Mesenchymal stem cell (in vitro differentiated cells and primary cell): ENCODE measurements at places on chromosomes 1 and 21.
A peak's percentile ranks its signal among the peaks of the same experiment; 100 is the strongest.

DNA sequence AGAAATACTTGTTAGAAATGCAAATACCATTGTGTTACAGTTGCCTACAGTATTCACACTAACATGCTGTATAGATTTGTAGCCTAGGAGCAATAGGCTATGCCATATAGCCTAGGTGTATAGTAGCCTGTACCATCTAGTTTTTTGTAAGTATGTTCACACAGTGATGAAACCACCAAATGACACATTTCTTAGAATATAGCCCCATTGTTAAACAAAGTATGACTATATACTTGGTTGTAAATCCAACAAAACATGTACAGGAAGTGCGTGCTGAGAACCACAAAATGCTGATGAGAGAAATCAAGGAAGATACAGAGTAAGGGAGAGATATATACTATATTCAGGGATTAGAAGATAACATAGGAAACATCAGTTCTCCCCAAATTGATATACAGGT is 92.2 kb downstream of the POU2F1 start:
- DNase-seq, result no peak

- DNase-seq, result no peak
Observed at GRCh38 chr1:94679332-94680038, 137.9 kb upstream of the F3 start.

DNA sequence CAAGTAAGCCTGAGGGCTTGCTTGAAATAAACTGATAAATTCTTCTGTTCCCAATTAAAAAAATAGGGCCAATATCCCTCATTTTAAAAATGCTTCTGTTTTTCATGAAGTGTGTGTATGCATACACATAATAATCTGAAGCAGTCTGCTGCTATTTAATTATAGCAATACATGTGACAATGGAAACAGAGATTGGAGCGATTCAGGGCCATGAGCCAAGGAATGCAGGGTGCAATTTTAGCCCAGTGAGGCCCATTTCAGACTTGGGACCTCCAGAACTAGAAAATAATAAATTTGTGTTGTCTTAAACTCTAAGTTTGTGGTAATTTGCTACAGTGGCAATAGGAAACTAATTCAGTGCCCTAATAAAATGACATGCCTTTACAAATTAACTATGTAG is 264.9 kb downstream of the LTN1 start:
- no peak for DNase-seq

DNA sequence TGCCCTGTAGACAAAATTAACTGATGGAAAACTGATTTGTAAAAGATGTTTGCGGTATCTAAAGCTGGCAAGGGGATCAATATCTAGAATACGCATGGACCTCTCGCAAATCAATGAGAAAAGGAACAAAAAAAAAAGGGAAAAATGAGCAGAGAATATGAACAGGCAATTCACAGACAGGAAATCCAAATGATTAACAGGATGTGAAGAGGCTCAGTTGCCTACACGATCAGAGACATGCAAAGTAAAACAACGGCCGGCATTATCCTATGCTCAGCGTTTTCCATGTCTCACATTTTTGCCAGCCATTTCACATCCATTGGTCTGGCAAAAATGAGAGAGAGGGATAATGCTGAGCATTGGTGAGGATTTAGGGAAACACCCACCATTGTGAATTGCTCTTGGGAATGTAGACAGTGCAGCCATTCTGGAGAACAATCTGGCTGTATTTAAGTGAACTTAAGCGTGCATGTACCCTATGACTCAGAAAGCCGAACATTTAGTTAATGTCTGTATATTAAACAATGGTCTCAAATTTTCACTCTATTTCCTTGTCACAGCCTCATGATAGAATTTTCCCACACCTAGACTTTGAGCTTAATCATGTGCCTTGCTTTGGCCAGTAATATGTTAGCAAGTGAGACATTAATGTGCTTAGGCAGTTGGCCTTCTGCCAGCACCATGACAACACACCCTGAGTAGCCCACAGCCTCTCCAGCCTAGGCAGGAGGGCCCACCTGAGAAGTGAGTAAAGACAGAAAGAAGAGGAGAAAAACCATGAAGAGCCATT is 61.0 kb upstream of the NBPF3 start:
- no peak for DNase-seq

DNA sequence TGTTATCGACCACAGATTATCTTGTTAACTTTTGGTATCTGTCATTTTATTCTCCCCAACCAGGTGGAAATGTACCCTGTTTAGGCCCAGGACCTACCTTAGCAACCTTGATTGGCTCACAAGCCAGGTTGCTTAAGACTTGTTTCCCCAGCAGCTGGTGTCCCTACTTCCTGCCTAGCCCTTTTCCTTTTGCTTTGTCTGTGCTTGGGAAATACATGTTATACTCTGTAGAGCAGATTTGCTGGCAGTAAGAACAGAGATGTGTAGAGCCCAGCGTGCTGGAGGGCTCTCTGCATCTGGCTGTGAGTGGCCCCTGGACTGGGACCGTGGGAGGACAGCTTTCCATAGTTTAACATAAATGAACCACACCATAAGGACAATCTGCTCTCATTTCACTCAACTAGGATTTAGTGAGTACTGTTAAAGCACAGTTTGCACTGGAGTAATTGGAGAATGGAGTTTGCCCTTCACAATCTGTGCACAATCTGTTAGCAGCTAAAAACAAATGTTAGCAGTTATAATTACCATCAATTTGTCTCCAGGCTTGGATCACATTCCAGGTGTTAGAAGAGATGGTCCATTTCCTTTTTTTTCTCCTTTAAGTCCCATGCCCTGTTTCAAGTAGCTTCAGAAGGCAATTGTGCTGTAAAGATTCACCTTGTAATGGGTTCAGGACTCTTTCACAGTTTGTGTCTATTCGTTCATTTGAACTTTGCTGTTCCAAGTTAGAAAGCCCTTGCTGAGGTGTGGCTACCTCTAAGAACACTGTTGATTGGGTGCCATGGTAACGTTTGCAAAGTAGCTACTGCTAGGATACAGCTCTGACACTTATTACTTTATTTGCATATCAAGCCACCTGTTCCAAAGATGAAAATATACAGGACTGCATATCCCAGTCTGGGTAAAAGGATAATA is at the start of gene APOBEC4:
Gene APOBEC4, minus strand, starts transcription at position 770 of the 915 bp plus-strand sequence. CDS start 4,535 bp downstream, outside the sequence.
- peak; percentile 13 for DNase-seq

- no peak for DNase-seq
Observed at GRCh38 chr1:12287869-12288268, 58.0 kb downstream of the VPS13D start.

DNA sequence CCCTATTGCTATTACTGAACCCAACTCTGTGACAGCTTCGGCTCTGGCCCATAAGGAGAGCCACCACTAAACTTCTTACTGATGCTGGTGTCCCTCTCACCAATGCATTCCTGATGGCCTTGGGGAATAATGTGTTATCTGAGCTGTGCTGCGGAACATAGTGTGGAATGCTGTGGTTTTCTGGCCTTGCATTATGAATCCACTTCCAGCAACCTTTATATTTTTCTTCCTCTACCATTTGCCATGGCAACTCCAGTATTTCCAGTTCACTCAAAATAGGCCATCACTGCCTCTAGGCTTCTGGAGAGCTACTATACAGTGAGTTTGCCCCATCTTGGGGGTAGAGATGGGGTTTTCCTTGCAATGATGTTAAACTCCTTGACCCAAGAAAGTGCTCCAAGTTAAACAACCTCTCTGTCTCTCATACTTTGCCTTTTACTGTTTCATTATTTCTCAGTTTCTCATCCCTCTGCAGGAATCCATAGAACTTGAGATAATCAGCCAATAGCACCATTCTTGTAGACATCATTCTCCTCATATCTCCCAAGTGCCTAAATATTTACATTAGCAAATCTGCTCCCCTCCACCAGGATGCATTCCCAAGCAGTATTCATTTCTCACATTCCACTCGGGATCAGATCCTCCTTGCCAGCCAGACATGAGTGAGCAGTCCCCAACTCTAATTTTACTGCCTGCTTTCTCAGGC is 11.1 kb upstream of the RAVER2 start:
- peak; percentile 69 for DNase-seq

DNA sequence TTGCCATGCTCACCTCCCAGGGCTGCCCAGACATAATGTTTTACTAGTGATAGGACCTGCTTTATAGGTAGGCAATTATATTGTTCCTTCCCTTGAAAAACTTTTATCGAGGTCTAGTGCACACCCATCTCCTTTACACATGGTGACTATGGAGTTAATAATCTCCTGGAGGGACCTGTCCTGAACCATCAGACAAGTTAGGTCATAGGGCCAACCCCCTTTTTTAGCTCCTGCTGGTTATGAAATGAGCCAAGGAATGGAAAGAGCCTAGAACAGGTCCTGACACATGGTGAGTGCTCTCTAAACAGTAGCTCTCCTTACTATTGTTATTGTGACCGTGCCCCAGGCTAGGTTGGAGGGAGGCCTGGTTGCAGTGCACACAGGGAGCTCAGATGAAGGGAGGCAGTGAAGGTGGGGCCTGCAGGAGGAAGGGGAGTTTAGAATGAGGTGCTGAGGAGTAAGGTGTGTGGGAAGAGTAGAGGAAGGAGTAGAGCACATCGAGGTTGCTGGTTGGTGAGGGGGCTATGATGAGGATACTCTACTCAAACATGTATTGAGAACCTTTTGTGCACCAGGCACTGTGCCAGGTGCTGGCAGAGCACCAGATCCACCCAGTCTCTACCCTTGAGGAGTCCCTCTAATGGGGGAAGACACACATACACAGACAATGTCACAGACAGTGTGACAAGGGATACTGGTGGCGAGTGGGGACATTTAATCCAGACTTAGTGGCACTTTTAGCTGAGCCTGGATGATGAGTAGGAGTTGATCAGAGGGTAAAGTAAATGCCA is 14.1 kb upstream of the LMNA start:
- no peak for DNase-seq

- peak; percentile 87 for DNase-seq
Observed at GRCh38 chr1:172203135-172203823, 217.2 kb upstream of the C1orf105 start.

GRCh38 chr1:87329051-87329525 is 408 bp downstream of the LMO4 start:
- DNase-seq, result peak; percentile 56

- peak; percentile 59 for DNase-seq
Observed at GRCh38 chr1:46333300-46334029, 7.1 kb upstream of the NSUN4 start.

DNA sequence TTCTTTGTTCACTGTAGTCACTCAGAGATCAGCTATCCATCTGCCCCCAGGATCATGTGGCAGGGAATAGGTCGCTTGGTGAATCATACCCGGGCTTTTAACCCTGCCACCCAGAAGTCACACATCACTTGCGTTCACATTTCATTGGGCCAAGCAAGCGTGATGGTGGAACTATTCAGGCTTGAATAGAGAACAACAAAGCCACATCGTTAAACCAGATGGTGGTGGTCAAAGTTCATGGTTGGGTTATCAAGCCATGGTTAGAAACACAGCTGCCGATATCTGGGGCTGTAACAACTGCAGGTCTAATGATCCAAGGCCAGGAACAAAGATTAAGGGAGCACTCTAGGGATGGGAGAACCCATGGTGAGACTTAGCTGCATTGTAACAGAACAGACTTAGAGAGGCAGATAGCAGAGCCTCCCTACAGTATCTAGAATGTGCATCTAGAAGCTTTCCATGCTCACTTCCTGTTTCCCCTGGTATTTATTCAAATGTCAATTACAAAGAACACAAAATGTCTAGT is 40.0 kb upstream of the PTPRC start:
- no peak for DNase-seq

DNA sequence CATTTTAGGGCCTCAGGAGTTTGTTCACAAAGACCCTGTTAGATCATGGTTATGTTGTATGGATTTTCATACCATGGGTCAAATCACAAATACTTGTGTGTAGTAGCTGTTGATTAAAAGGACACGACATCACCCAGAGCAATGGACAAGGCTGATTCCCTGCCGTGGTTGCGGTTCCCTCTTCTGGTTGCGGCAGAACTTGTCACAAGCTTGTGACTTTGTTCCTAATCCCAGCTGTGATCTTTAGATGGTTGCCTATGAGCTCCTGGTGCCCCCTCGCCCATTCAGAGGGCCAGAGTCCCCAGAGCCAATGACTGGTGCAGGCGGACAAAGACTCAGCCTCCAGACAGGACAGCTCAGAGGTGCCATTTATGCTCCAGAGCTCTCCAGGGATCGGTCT is 11.8 kb upstream of the SDHB start:
- no peak for DNase-seq

GRCh38 chr1:113248494-113248893 is 141.8 kb upstream of the MAGI3 start:
- DNase-seq, result no peak

GRCh38 chr1:204495777-204496176 is 1.2 kb upstream of the PIK3C2B start:
- no peak for DNase-seq

DNA sequence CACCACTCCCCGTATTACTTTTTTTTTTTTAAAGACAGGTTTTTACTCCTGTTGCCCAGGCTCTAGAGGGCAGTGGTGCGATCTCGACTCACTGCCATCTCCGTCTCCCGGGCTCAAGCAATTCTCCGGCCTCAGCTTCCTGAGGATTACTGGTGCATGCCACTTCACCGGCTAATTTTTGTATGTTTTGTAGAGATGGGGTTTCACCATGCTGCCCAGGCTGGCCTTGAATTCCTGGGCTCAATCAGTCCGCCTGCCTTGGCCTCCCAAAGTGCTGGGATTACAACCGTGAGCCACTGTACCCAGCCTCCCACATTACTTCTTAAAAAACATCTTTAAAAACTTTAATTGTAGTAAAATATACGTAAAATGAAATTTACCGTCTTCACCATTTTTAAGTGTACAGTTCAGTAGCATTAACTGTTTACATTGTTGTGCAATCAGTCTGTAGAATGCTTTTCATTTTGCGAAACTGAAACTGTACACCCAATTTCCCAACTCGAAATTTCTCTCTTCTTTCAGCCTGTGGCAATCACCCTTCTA is 77.0 kb downstream of the ZMYM4 start:
- DNase-seq, result peak; percentile 55

DNA sequence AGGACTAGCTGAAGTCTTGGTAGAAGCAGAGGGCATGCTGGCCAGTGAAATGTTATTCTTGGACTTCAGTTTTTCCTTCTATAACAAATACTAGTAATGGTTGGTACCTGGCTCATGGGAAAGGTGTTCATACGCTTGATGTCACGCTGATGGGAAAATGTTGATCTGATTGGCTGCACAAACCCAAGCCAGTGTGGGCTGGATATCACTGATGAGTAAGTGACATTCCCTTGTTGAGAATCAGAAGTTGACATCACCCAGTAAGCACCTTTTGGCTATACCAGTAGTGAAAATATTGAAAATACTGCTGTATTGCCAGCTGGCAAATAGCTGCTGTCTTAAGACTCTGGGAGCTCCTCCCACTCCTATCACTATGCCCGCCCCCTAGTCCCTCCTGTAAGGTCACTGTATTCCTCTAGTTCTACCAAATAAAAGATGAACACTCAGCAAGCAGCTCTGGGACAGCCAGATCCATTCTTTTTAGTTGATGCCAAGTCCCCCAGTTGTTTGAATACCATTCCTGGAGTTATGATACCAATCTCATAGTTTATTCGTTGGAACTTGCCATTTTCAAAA is 168.2 kb downstream of the GRIK1 start:
- DNase-seq, result no peak
